ENCODE measurements at places on chromosomes 4 and X. TPM values are rescaled to one million over a fixed set of nuclear protein-coding genes. Genes with fewer than 3 reads are reported as not detected.

- no peak for DNase-seq
Measured at GRCh38 chrX:130831347-130831722, 71.7 kb downstream of the ENOX2 start.

- no peak for DNase-seq
Measured at GRCh38 chrX:50202539-50202938, 1.7 kb upstream of the AKAP4 start.

Gene DAPP1
- 1.1 TPM for polyA plus RNA-seq

Gene ZCCHC12
- 0.70 TPM for polyA plus RNA-seq

Gene PNMA6A
- 10.0 TPM for polyA plus RNA-seq

- DNase-seq, result no peak
Measured at GRCh38 chr4:105414316-105414715, 59.5 kb downstream of the PPA2 start.

DNA sequence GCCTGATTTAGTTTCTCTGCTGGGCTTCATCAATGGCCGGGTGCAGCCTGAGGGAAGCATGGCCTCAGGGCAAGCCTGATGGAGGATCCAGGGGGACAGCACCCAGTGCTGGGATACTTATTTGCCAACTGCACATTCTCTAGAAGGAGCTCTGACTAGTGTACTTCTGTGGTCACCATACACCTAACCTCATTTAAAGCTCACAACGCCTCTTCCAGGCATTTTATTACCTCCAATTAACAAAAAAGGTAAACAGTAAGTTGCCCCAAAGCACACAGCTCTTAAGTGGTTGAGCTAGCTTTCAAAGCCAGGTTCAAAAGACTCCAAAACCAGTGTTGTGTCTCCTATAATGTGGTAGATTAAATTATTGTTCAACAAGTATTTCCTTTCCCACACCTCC is 26.8 kb upstream of the ATXN3L start:
- DNase-seq, result no peak

DNA sequence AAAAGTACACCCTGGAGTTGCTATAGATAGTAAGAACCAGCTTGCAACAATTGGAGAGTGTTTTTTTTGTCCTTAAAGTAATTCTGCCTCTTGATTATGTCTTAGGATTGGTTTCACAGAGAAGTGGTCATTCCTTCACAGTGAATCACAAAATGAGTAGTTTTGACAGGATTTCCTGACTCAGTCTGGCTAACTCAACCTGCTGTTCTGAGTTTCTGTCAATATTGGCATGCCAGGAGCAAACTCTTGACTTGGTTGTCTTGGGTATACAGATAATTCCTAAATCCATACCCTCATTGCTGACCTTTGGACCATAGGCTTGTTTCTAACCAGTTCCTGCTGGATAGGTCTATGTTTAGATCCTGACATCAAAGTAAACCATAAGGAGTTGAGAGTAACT is 9.4 kb downstream of the FHIP1A start:
- no peak for DNase-seq

Gene SCML1
- 28.8 TPM for polyA plus RNA-seq

Gene TRIM61
- polyA plus RNA-seq, result 5.1 TPM

Gene STOX2
- polyA plus RNA-seq, result 14.2 TPM

Gene DCAF8L2
- polyA plus RNA-seq, result not detected

DNA sequence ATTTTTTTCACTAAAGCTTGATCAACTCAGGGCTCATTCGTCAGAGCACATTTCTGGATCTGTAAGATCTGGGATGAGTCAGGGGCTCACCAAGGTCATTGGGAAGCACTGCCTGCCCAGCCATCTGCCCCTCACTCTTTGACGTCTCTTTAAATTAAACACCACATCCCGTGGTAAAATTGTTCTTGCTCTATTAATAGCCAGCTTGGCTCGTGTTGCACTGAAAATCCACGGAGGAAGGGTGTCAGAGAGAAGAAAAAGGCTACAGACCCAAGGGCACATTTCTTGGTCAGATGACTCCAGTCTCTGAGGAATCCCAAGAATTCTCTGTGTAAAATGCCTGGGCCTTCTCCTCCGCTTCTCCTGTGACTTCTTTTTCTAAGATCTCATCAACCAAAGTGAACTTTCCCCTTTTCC is 45.7 kb upstream of the GATB start:
- DNase-seq, result no peak

DNA sequence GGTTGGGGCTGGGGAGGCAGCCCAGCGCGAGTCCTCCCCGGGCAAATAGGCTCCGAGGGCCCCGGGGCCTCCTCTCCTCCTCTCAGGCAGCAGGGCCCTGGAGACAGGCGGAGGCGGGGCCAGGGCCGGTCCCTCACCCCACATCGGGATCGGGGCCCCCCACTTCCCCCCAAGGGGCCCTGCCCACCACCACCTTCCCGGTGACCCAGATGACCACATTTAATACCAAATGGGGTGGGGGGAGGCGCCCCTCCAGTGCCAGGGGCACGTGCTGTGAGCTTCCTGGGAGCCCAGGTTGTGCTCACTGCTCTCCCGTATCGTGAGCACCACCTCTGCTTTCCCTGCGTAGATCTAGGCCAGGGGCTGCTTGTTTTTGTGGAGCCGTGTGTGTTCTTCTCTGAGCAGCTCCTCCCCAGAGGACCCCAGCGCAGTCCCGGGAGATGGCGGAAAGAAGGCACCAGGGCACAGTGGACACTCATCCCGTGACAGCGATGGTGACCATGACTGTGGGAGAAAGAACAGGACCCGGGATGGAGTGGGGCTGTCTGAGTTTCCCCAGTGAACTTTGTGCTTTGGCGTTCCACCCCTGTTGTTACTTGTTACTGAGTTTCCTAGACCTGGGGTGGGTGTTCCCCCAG is 2.1 kb downstream of the PNMA6A start:
- no peak for DNase-seq
